Ureter (tissue), 1 donor: ENCODE measurements at places on chromosomes 6 and 20. TPM values are rescaled to one million over a fixed set of nuclear protein-coding genes. Genes with fewer than 3 reads are reported as not detected.

- no peak for DNase-seq
Observed at GRCh38 chr6:106244931-106245330, 80.6 kb downstream of the ATG5 start.

- no peak for DNase-seq
Observed at GRCh38 chr20:5361176-5361575, 44.4 kb upstream of the PROKR2 start.

GRCh38 chr20:382291-383115 lies 1.9 kb downstream of the TRIB3 start:
- no peak for DNase-seq

DNA sequence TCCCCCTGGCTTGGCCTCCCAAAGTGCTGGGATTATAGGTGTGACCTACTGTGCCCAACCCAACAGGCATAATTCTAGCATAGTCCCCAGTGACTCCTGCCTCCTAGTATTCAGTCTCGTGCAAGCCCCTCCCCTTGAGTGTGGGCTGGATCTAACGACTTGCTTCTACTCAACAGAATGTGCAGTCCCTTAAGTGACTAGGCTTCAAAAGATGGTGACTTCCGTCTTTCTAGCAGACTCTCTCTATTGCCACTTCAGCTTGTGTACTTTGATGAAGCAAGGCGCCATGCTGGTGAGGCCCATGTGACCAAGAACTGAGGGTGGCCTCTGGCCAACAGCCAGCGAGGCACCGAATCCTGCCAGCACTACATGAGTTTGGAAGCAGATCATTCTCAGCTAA lies 109.6 kb upstream of the TRAF3IP2 start:
- DNase-seq, result no peak

GRCh38 chr6:129793447-129793846 lies 67.7 kb downstream of the TMEM244 start:
- no peak for DNase-seq

GRCh38 chr6:125598422-125598821 lies 151.0 kb upstream of the HEY2 start:
- no peak for DNase-seq

ZNF184 gene
- total RNA-seq, result 9.8 TPM
